Dermis microvascular lymphatic vessel endothelial cell (primary cell): ENCODE measurements at places on chromosomes 3 and 15. TPM values are rescaled to one million over a fixed set of nuclear protein-coding genes. Genes with fewer than 3 reads are reported as not detected.

Gene BFSP2
- total RNA-seq: not detected in 2 replicates

Gene FMN1
- under 0.01 TPM in 2 replicates for total RNA-seq

Gene CXCR6
- total RNA-seq: not detected in 2 replicates

Gene KBTBD13
- not detected in 2 replicates for total RNA-seq

Gene TRAIP
- total RNA-seq: 1.8 and 3.2 TPM in 2 replicates
